ENCODE measurements at places on chromosomes 1 and 21.

DNA sequence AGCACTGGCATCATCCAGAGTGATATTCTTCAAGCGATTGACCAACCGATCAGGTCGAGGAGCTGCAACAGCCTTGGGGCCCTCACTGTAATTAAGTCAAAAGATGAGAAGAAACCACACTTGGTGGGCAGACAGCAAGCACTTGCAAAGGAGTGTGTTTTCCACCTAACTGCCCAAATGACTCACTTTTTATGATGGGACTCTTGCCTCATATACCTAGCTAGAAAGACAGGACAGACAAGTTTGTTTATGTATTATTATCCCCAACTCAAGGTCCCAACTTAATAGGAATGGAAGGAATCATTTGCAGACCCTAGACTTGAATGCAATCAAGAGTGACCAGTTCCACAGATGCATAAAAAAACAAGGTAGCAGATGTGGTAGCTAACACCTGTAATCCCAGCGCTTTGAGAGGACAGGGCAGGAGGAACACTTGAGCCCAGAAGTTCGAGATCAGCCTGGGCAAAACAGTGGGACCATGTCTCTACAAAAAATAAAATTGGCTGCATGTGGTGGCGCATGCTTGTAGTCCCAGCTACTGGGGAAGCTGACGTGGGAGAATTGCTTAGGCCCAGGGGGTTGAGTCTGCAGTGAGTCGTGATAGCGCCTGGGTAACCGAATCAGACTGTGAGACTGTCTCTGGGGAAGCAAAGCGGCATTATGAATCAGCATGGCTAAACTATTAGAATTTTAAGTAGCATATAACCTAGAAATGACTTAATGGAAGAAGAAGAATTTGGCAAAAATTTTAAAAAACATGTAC is 2.3 kb upstream of the NRAS start:
- DNase-seq, result no peak

DNA sequence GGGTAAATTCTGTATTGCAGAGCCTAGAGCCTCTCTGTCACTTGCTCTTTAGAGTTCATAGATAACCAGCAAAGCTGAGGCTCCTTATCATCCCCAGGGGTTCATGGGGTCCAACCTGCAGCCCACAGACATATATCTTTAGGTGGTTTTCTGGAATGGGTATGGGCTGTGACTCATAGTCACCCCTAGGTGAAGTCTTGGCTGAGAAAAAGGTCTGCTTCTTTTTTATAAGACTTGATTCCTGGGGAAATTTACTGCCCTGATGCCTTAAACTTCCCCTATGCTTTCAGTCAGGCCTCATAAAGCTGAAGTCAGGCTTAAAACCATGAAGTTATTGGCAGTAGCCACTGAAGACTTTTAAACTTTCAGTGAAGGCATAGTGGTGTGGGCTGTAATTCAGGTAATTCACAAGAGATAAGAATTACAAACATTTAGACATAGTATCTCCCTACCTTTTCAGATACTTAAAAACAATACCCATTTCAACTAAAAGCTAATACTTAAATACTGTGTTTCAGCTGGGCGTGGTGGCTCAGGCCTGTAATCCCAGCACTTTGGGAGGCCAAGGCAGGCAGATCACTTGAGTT is 46.8 kb downstream of the MACO1 start:
- no peak for DNase-seq

DNA sequence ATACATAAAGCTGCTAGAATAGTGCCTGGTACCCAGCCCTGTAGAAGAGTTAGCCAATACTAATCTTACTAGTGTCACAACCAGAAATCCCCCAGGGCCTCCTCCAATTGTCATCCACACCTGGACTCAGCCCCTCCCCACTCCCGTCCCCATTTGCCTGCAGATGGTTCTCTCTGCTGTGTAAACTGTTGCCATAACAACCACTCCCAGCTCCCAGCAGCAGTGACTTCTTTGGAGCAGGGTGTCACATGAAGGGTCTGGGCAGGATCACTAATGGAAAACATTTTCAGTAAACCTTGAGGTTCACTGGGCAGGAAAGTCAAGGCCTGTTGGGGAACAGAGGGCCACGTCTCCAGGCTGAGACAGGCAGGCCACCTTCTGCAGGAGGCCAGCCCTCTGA is 126.0 kb upstream of the IPO9 start:
- peak; percentile 88 for DNase-seq

GRCh38 chr1:185271921-185272320 is 45.1 kb downstream of the IVNS1ABP start:
- DNase-seq, result no peak

DNA sequence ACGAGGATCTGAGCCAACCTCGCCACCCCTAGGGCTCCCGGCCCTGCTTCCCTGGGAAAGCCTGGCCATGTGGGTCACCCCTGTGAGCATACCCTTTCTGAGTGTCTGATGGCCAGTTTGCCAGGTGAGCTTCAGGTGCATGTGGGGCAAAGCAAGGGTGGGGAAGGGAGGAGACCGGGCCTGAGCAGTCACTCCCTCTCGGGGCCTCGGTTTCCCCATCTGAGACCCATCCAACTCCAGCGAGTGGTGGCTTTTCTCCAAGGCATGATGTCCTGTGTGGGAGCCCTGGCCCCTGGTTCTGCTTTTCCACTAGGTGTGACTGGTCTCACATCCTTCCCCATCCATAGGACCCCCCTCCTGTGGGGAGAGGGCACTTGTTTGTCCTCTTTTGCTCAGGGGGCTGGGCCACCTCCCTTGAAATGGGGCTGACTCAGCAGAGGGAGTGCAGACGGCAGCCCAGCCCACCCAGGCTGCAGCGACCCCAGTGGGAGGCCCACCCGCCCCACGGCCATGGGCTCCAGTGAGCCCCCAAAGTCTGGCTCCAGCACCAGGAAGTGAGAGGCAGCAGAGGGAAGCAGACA is 1.7 kb upstream of the WNT9A start:
- no peak for DNase-seq

DNA sequence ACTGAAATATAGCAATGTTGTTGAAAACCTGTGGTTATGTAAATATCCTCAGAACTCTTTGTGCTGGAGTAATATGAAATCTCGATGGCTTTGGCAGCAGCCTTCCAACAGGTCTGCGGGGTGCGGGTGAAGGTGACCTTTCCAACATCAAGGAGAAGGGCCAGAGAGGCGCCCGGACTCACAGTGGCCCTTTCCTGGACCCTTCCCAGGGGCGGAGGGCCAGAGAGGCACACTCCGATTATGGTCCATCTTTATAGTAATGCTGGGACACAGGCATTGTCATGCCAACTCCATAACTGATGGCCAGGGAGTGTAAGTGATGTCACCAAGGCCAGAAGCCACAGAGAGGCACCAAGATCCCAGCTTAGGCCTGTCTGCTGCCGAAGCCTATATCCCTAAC is 18.1 kb downstream of the SLC37A1 start:
- DNase-seq, result no peak

GRCh38 chr1:155294520-155295182 is 6.6 kb downstream of the PKLR start:
- no peak for DNase-seq
